ENCODE measurements at places on chromosomes 13 and 19. TPM values are rescaled to one million over a fixed set of nuclear protein-coding genes. Genes with fewer than 3 reads are reported as not detected.

The ZNF285 gene
- total RNA-seq, result 3.9 TPM

The CABP5 gene
- total RNA-seq, result not detected

The RGL3 gene
- not detected for total RNA-seq

The F2RL3 gene
- total RNA-seq, result not detected

The CCNA1 gene
- 61.6 TPM for total RNA-seq

The PSG2 gene
- not detected for total RNA-seq

The SPTBN4 gene
- total RNA-seq, result 0.24 TPM

The IFI30 gene
- total RNA-seq, result 39.5 TPM

The PRTN3 gene
- total RNA-seq, result not detected

The MRPS31 gene
- total RNA-seq, result 11.1 TPM

The NOTCH3 gene
- 141 TPM for total RNA-seq

Data from tracheal epithelial cell (primary cell).